CD4-positive, alpha-beta T cell treated with Interleukin-15 for 1 hour (primary cell): ENCODE measurements at places on chromosomes 5 and 9.

DNA sequence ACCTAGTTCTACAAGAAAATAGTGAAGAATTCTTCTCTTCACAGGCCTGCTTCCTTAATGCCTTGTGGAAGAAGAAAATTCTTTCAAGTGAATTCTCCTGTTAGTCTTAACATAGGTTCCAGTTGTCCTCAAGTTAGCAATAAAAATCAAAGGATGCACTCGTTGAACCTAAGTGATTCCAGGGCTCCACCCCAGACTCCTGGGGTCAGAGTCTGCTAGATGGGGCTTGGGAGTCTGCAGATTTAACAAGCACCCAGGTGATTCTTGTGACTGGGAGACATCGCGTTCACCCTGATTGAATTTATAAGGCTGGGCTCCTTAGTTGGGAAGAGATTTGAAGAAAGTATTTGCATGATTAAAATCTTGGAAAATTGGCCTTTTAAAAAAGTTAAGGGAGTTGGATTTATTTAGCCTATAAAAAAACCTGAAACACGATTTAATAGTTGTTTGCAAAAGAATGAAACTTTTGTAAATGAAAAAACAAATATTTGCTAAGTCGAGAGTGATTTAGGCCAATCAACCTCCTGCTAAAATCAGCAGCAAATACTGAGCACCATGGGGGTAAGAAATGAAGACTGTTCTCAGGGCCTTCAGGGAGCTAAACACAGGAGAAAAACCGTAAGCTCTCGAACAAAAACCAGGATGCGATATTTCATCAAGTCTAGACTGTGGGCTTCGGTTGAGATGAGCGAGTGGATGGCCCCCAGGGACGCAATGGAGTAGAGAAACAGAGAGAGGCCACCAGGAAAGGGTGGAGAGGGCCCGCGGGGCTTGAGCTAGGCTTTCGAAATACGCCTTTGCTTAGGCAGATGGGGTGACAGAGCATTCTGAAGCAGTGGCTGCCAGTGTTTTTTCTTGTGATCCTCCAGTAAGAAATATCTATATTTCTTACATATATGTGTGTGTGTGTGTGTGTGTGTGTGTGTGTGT is 86.9 kb upstream of the TTC23L start:
- DNase-seq: no peak

- no peak for DNase-seq
Measured at GRCh38 chr5:126199467-126199866, 223.7 kb upstream of the GRAMD2B start.

GRCh38 chr9:99076483-99077171 is 28.3 kb upstream of the TGFBR1 start:
- DNase-seq: peak; percentile 56

DNA sequence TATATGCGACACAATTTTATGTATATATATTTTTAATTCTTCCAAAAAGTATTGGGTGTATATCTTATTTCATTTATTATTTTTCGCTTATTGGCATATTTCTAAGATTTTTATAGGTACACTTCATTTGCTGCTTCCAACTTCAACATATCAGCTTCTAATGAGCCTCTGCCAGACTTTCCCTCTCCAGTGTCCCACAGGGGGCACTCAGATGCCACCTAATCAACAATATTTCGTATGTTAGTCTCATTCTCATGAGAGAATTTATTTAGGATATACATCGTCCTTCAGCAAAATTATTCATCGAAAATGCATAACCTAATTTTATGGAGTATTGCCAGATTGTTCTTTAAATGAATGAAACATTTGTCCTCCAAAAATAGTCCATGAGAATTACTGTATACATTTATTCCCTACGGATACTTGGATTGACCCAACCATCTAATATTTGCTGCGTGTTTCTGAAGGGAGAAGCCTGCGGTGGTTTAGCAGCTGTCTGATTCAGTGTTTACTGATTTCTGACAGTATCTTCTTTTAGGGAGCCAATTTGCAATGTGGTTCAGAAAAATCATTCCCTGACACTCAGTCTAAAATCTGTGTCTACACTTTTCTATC is 100.6 kb upstream of the SELENOP start:
- DNase-seq: peak; percentile 57

DNA sequence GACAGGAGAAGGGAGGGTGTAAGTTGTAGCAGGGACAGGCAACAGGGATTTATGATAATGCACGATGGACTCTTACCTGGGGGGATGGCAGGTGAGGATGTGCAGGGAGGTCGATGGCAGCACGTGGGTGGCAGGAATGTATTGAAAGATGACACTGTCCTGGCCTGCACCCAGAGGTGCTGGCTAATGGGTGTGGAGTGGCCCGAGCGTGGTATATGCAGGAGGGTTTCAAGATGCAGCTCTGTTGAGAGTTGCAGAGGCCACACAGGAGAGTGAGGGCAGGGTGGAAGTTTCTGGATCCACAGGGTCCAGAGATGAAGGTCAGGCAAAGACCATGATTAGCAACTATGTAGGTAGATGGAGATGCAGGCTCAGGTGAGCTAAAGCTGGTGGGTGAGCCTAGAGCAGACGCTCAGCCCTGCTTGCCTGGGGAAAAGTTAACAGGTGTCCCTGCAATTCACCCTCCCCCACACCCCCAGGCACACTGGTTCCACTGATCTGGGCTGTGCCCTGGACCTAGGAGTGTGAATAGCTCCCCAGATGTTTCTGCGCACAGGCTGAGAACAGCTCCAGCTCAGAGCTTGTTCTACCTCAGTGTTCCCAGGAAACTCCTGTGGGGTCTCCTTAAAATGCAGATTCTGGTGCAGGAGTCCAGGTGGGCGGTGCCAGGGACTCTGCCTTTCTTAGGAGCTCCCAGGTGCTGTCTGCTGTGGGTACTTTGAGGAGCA is 21.5 kb upstream of the S1PR3 start:
- DNase-seq: no peak

GRCh38 chr9:7976167-7976755 is 176.7 kb upstream of the DMAC1 start:
- DNase-seq: peak; percentile 74

DNA sequence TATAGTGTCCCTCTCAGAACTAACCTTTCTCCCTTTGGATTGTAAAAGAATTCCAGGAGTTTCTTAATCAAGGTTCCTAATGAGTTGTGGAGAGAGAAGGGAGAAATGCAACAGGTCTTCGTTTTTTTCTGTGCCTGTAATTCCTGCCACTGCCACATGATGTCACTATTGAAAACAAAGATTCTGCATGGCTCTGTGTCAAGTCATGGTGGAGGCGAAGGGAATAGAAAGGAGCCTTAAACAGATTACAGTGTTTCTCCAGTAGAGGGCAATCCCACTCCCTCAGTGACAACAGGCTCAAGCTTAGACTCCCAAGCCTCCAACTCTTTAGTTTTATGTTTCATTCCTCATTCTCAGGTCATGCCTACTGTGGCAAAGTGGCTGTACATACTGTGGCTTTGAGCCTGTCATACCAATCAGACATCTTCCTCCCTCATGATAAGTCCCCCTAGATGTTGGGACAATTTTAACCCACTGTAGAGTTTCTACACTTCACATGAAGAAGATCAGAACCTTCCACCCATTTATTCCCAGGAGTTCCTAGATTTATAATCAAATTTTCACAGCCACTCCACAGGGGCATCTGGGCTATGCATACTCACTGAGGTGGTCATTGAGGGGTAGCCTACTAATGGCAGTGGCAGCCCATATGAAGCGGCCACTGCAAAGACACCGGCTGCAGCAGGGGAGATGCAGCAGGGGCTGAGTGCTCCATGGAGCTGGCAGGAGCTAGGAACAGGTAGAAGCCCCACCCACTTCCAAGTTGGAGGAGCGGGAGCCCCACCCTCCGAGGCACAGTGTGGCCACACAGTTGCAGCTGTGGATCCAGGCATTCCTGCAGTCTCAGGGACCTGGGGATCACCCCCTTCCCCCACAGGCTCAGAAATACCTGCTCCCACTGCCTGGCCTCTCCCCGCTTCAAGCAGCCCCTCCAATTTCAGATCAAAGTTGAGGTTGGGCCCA is 97.4 kb upstream of the TRIM32 start:
- DNase-seq: no peak

DNA sequence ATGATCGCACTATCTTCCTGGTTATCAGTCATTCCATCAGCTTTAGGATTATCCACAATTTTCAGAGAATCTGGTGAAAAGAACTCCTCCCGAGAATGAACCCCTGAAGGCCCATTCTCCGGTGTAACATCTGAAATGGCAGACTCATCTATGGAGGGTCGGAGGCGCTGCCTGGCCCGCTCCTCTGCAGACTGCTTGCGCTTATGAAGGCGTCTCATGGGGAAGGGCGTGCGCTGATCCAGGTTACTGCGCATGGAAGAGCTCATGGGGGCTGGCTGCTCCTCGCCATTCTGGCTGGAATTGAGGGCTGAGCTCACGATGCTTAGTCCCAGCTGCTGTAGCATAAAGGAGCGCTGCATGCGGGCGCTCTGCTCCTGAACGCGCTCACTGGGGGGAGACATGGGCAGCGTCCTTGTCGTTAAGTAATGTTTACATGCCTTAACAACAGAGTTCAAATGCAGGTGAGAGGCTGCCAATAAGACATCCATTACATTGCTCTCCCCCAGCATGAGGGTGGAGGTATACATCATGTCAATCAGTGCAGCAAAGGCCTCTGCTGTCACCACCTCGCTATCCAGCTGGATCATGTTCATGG is 19.4 kb downstream of the GRHPR start:
- DNase-seq: no peak

DNA sequence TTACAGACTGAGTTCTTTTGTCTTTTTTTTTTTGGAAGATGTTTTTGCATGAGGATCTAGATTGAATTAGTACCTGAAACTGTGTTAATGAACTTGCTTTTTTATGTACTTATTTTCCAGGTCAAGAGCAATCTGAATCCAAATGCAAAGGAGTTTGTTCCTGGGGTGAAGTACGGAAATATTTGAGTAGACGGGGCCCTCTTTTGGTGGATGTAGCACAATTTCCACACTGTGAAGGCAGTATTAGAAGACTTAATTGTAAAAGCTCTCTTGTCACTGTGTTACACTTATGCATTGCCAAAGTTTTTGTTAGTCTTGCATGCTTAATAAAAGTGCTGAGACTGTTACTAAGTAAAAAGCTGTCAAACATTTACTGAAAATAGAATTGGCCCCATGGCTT is 14.5 kb downstream of the SLC23A1 start:
- no peak for DNase-seq

DNA sequence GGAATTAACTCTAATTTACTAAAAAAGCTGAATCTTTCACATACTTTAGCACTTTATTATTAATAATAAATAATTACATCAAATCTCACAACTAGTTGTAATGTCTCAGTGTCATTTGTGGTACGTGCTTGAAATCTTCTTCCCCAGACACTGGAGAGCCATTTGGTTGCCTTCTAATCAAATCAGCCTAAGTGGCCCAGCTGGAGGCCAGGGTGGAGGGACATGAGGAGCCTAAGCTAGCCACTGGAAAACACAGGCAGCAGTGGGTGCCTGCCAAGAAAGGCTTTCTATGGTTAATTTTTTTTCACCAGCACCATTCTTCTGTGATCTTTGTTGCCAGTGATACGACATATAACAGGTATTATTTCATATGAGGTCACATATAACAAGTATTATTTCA is 117.0 kb downstream of the ERCC6L2 start:
- no peak for DNase-seq

DNA sequence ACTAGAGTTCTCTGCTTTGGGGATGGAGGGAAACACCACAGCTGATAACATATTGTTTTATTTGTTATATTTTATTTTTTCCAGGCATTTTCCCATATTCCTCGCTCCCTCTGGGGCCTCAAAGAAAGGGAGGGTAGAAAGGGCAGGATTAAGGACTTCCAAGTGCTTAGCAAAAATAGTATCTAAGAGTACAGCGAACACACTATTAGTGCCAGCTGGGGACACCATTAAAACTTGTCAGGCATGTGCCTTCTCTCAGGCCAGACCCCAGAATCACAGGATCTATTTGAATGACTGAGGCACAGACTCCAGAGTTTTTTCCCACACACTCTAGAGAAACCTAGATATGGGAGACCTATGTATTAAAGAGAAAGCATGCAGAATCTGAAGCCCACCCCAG is 451.0 kb upstream of the TRPC7 start:
- DNase-seq: no peak

DNA sequence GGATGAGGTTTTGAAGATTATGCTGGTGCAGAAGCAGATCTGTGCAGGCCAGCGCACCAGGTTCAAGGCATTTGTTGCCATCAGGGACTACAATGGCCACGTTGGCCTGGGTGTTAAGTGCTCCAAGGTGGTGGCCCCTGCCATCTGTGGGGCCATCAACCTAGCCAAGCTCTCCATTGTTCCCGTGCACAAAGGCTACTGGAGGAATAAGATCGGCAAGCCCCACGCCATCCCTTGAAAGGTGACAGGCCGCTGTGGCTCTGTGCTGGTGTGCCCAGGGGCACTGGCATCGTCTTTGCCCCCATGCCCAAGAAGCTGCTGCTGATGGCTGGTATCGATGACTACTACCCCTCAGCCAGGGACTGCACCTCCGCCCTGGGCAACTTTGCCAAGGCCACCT is 142.5 kb downstream of the SPATA31D1 start:
- no peak for DNase-seq

GRCh38 chr9:7982907-7983306 is 183.3 kb upstream of the DMAC1 start:
- DNase-seq: no peak

GRCh38 chr9:61671276-61671973 is 481.6 kb downstream of the SPATA31A7 start:
- DNase-seq: peak; percentile 15

DNA sequence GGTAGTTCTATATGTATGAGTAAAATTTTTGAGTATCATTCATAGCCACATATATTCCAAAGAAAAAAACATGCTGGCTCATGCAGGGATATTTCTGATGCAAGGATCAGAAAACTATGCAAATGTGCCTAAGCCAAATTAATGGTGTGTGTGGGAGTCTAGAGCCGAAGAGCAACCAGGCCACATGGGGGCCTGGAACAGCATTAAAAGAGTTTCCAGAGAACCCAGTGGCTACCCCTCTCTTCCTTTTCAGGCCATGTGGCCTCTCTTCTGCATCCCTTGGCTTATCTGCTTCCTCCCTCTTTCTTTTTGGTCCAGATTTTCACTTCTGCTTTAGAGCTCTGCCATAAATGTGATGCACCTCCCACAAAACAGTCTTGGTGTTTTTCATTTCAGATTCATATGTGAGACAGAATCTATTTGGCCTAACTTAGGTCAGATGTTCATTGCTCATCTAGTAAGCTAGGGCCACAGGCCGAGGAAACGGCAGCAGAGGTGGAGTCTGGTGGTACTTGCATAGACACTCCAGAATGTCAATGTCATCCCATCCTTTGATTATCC is 300.0 kb downstream of the SH3GL2 start:
- no peak for DNase-seq

- no peak for DNase-seq
Measured at GRCh38 chr5:14129123-14129522, 14.0 kb upstream of the TRIO start.

DNA sequence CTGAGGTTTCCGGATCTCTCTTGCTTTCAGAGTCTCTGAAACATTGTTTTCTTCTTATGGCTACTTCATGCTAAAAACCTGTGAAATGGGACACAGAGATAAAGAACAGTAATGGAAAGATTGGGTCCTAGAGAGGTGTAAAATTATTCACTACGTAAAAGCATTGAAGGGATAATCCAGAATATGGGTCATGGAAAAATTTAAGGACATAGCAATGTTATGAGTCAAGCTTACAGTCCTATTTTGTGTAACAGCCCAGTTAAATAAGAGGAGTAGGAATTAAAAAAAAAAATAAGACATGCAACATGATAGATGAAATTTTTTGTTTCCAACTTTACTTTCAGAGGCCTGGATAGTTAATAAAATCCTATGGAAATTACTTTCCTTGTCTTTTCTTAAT is 61.9 kb upstream of the ELL2 start:
- no peak for DNase-seq

- DNase-seq: no peak
Measured at GRCh38 chr9:23665051-23665450, 161.0 kb downstream of the ELAVL2 start.
